Caki2 (cell line): ENCODE measurements at places on chromosomes 2 and 18. TPM values are rescaled to one million over a fixed set of nuclear protein-coding genes. Genes with fewer than 3 reads are reported as not detected.

The RNF181 gene
- total RNA-seq = 166 and 213 TPM in 2 replicates

The INHBB gene
- total RNA-seq = 48.3 and 52.0 TPM in 2 replicates

The RFX8 gene
- total RNA-seq = not detected in 2 replicates

The SNED1 gene
- not detected in 2 replicates for total RNA-seq

The HYCC2 gene
- 0.70 and 2.8 TPM in 2 replicates for total RNA-seq

The C2orf80 gene
- not detected in 2 replicates for total RNA-seq

The NTSR2 gene
- total RNA-seq = not detected in 2 replicates

The CFAP210 gene
- total RNA-seq = not detected in 2 replicates

The GALNT14 gene
- 251 and 276 TPM in 2 replicates for total RNA-seq

The B4GALT6 gene
- total RNA-seq = 0.78 and 1.0 TPM in 2 replicates

The POTEJ gene
- total RNA-seq = not detected in 2 replicates

The ASTL gene
- not detected in 2 replicates for total RNA-seq

DNA sequence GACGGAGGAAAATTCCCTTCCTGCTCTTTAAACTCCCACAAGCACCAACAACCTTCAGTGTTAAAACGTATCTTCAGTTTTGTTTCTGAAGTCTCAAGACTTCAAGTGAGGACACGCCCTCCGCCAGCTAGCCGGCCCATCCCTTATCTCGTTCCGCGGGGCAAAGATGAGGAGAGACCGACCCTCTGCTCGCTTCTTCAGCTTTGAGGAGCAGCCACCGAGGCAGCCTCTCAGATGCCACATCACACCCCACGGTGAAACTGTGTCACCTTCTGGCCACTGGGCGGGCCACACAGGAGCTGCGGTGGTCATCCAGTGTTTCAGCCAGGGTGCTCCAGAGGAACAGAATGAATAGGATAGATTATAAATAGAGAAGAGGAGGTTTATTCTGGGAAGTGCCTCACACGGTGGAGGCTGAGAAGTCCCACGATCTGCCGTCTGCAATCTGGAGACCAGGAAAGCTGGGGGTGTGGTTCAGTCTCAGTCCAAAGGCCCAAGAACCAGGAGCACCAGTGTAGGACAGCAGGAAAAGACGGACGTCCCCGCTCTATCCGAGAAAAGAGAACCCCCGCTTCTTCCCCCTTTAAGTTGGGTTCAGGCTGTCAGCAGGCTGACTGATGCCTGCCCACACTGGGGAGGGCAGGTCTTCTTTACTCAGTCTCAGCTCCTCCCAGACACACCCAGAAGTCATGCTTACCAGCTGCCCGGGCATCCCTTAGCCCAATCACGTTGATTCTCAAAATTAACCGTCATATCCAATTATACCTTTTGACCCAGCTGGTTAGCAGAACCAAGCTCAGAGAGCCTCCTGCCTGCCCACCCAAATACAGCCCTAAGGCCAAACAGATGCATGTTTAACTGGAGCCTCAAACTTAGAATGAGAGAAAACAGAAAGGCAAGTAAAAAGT, 399.7 kb upstream of the ID2 start:
- no peak for DNase-seq

GRCh38 chr2:233450864-233451575, 96.7 kb downstream of the DGKD start:
- DNase-seq = no peak

GRCh38 chr2:217277646-217278398, 418.0 kb upstream of the TNP1 start:
- peak; percentile 11 for DNase-seq

GRCh38 chr18:42086288-42086687, 131.3 kb downstream of the PIK3C3 start:
- no peak for DNase-seq

DNA sequence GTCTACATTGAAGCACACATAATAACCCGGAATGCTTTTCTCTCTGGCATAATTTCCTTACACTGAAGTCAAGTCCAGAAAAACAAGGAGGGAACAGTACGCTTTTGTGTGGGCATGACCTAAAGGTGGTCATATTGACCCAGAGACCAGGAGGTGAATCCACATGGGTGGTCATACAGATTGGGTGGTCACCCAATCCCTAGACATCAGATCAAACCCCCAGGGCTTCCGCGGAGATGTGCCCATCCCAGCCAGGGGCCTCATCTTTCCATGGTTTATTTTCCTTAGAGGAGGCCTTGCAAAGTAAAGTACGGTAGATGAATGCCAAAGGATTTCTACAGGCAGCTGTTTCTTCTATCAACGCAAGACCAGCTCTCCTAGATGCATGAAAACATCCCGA, 38.8 kb downstream of the FAM168B start:
- DNase-seq = no peak

GRCh38 chr18:49886891-49887764, 73.8 kb upstream of the ACAA2 start:
- DNase-seq = peak; percentile 24

DNA sequence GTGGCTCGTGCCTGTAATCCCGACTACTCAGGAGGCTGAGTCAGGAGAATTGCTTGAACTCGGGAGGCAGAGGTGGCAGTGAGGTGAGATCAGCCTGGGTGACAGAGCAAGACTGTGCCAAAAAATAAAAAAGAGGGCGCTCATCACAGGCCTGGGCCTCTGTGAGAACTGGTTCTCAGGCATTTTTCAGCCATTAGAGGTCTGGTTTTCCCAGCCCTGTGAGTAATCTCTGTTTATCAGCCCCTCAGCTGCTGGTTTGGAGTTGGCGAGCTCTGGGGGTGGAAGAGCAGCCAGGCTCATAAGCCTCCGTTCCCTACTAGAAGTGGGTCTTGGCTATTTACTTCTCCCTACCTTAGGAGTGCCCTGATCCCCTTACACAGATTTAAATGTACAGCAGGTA, 53.1 kb downstream of the CHRNA1 start:
- DNase-seq = no peak

GRCh38 chr2:98866033-98866432, 70.0 kb downstream of the CRACDL start:
- no peak for DNase-seq

DNA sequence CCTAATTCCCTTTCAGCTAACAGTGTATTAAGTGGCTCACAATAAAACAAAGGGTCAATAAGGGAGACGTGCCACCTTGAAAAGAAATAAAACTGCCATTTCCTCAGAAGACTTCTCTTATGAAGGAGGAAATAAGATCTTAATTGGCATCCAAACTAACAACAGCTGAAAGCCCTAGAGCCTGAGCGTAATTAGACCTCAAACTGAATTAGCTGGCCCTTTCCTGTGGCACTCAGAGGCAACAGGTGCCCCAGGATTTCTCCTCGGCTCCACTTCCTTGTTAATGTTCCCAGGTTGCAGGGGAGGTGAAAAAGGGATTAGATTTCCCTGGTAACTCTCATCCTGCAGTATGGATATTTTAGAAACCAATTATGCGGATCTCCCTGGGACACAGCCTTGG, 804.3 kb downstream of the DCDC2C start:
- no peak for DNase-seq

- DNase-seq = no peak
Measured at GRCh38 chr2:37167636-37168180, 10.9 kb upstream of the EIF2AK2 start.

GRCh38 chr2:170824526-170825015, 7.9 kb downstream of the GAD1 start:
- DNase-seq = no peak

GRCh38 chr18:25862881-25863600, 227.4 kb downstream of the SS18 start:
- no peak for DNase-seq

DNA sequence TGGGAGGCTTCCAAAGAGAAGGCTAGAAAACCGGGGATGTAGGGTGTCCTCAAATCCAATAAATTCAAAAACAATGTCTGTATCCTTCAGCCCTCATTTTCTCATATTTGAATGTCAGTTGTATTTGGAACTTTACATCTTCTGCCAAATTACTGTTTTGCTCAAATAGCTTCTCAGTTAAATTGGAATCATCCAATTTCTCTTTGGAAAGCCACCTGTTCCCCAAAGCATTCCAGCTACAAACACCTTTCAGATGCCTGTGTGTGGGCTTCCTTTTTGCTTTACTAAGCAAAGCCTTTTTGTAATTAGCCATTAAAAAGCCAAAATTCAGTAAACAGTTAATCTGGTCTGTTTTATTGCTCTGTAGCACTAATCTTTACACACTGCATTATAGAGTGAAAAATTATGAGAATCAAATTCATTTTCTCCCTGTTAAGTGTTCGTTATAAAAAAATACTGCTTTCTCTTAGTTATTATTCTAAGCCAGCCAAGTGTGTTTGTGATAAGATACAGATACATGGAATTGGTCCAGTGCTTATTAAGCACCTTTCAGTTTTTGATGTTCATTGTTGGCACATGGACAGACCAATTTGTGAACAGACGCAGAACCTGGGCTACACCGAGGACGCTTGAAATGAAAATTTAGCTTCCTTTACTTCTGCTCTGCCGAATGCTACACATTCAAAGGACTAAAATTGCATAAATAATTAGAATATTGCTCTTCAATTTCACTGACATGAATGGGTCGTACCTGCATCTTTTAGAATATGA, 151.6 kb downstream of the RTN4 start:
- no peak for DNase-seq

GRCh38 chr2:175064797-175065196, 59.6 kb upstream of the CHN1 start:
- DNase-seq = no peak

DNA sequence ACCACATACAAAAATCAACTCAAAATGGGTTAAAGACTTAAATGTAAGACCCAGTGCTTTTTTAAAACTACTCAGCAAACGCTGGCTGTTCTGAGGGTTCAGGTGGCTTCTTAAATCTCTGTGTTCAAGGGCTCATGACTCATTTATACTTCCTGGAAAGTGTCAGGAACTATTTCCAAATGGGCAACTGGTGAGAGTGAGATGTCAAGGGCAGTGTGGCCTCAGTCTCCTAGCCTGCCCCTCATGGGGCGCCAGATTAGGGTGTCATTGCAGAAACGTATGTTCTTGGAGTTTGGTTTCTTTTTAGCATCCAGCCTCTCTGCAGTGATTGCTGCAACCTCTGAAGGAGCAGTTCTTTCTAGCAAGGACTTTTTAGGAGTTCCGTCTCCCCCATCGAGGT, 485.4 kb downstream of the TNS1 start:
- no peak for DNase-seq

- DNase-seq = no peak
Measured at GRCh38 chr18:79455261-79455660, 59.5 kb downstream of the NFATC1 start.

DNA sequence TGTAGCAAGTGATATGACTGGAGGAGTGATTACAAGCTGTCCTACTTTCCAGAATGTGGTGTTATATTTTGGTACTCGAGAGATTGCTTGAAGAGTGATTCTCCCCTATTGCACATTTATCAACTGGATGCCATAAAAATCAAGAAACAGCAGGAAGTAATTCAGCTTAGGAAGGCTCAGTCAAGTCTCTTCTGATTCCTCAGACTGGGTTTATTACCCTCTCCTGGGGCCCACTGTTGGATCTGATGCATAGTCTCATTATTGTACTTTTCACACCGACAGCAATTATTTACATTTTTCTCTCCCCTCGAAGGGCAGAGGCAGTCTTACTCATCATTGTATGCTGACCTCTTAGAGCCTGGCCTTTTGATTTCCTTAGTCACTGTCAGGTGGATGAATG, 9.3 kb downstream of the NOSTRIN start:
- DNase-seq = no peak

GRCh38 chr2:15435474-15435873, 125.7 kb downstream of the NBAS start:
- DNase-seq = no peak

GRCh38 chr2:168482269-168482668, 26.2 kb downstream of the CERS6 start:
- no peak for DNase-seq

DNA sequence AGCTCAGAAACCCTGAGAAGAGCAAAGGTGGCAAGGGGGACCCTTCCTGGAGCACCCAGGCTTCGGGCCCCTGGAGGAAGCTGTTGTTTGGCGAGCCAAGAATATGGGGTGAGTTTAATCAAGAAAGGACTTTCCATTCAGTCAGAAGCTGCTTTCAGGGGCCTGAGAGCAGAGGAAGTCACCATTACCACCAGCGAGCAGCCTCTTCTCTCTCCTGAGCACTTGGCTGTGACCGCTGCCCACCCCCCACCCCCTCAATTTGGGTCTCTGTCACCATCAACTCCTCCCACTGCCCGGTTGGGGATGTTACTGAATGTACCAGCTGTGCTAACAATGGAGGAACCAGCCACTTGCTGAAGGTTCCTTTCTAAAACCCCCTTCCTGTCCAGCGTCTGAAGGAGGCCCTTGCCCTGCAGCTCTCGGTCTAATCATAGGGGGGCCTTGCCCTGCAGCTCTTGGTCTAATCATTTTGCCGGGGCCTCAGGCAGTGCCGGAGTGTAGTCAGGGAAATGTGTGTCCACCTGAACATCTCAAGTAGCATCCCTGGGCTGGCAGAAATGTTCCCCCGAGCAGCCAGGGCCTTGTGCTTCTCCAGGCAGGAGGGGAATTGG, 943 bp downstream of the INPP5D start:
- DNase-seq = no peak

GRCh38 chr2:44155666-44156446, 12.8 kb upstream of the PPM1B start:
- DNase-seq = no peak

- DNase-seq = peak; percentile 55
Measured at GRCh38 chr2:174748948-174749347, 15.3 kb downstream of the CHRNA1 start.

- no peak for DNase-seq
Measured at GRCh38 chr2:12612671-12613070, 104.1 kb upstream of the TRIB2 start.

GRCh38 chr18:29174891-29175290, 998.0 kb upstream of the CDH2 start:
- no peak for DNase-seq
